ENCODE measurements at places on chromosomes 2 and 18. TPM values are rescaled to one million over a fixed set of nuclear protein-coding genes. Genes with fewer than 3 reads are reported as not detected.

GRCh38 chr2:55888936-55889335 is 34.6 kb downstream of the EFEMP1 start:
- no peak for DNase-seq

- DNase-seq = no peak
Measured at GRCh38 chr2:96890726-96891385, 21.0 kb upstream of the SEMA4C start.

DNA sequence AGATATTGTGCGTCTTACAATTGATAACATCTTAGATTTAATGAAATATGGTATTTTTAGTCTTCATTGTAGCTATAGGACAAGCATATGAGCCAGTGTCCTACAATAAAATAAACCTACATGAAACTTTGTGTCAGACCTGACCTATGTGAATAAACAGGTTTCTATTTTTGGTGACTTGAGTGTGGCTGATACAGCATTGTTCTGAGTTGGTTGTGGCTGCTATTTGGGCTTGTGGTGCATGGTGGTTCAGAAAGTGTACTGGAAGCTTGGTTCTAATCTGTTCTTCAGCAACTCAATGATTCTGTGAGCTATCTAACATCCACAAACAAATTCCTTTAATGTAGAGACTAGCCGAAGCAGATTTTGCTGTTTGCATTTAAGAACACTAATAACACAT is 64.9 kb upstream of the MAP2 start:
- no peak for DNase-seq

- no peak for DNase-seq
Measured at GRCh38 chr18:22115573-22115972, 53.8 kb upstream of the GATA6 start.

DNA sequence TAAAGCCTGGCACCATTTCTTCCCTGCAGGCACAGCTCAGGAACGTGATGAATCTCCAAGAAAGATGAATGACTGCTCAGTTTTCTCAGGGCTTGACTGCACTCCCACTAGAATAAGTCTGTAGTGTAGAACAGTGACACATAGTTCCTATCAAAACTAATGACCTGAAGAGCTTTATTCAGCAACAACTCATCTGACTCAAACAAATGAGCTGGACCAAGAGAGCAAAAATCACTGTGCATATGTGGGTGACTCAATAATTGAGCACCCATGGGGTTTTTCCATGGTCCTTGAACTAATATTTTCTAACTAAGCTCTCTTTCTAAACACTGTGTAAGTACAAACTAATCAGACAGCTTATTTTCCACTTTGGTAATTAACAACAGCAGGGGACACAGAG is 61.1 kb upstream of the XDH start:
- no peak for DNase-seq

GRCh38 chr18:9824952-9825371 is 60.8 kb upstream of the TXNDC2 start:
- DNase-seq = no peak

- peak; percentile 30 for DNase-seq
Measured at GRCh38 chr2:24832073-24832461, 38.8 kb downstream of the CENPO start.

- DNase-seq = no peak
Measured at GRCh38 chr2:11100976-11101375, 54.3 kb upstream of the SLC66A3 start.

GRCh38 chr2:61288070-61288841 is 126.3 kb downstream of the C2orf74 start:
- no peak for DNase-seq

DNA sequence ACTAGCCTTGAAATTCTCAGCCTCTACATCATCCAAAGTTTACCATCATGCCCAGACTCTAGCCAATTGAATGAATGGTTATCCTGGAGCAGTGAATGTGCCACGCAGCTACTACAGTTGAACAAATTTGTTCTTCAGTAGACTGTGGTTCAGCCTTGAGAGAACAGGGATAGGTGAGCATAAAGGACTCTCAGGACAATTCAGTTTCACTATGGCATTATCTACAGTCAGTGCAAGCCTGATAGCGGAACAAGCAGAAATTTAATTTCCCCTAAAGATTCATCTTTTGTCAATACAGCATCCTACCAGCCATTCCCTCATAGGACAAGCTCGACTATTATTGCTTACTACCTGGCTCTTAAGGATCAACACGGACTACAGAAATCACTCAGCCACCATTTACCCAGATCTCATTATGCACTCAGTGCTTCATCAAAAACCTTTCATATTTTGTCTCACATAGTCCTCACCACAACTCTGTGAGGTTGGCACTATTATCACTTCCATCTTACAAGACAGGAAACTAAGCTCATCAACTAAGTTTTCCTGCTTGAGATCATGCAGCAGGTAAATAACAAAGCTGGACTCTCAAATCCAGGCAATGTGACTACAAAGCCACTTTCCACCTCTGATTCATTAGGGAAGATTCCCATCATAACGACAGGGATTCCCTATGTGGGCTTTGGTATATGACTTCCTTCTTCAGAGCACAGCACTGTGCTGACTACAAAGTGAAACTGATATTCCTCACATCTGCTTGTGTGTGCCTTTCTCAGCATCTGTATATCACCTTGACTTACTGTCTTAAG is 181.5 kb upstream of the ACVR2A start:
- DNase-seq = no peak

- DNase-seq = no peak
Measured at GRCh38 chr2:28627722-28628480, 123.7 kb upstream of the PPP1CB start.

DNA sequence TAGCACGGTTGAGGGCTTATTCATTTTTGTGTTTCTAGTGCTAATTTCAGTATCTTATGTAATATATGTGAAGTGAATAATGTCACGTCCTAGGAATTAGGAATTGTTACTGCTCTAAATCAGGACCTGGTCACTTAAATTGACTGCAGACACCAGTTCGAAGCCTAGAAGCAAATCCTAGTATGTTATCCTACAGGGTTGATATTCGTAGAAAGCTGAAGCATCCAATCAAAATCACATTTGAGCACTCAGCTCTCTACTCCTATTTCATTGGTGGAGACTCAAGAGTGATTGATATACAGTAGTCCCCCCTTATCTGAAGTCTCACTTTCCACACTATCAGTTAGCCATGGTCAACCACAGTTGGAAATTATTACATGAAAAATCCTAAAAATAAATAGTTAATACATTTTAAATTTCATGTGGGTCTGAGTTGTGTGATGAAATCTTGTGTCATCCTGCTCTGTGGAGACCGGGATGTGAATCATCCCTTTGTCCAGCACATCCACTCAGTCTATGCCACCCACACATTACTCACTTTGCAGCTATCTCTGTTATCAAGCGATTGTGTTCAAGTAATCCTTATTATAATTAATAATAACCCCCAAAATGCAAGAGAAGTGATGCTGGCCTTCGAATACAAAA is 35.2 kb upstream of the SCN9A start:
- DNase-seq = no peak

GRCh38 chr18:63591725-63592124 is 4.6 kb downstream of the SERPINB13 start:
- no peak for DNase-seq

DNA sequence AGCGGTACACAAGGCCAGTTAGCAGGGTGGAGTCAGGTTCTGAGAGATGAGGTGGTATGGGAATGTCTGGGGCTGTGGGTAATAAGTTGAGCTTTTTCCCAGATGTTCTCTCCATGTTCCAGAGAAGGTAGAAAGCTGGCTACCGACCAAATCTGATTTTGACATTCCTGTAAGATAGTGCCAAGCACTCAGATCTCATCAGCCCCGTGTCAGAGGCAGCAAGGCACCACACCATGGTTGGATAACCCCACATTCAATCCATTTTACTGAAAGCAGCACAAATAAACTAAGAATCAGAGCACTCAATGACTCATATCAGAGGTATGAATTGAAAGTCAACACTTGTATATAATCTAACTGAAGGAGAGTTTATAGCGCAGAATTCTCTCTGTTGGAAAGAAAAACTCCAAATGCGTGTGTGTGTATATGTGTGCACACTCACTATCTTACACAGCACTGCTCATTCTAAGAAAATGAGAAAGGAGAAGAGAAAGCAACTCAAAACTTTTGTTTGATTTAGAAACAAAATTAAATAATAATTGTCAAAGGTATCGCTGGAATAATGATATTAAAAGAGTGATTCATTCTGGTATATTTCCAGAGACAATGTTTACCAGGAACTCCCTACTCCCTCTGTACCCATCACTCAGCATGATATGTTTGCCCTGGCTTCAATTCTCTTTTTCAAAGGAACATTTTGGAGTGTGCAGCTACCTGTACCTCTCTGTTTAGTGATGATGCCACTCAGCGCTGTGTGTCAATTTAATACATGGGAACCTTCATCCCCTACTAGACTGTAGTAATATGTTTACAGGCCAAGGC is 375.1 kb upstream of the ID2 start:
- DNase-seq = no peak

GRCh38 chr2:27596627-27597026 is 13.8 kb downstream of the ZNF512 start:
- DNase-seq = no peak

The CTAGE1 gene
- total RNA-seq = 0.80 TPM

The C2orf78 gene
- total RNA-seq = 0.91 TPM

The AQP12A gene
- not detected for total RNA-seq

The MBOAT2 gene
- 40.2 TPM for total RNA-seq

The SPP2 gene
- not detected for total RNA-seq
